Stimulated activated CD4-positive, alpha-beta T cell treated with anti-CD3 and anti-CD28 coated beads, Interleukin-4, amount 100 ng/mL, for 1 hour (primary cell): ENCODE measurements at places on chromosomes 5 and 9.

DNA sequence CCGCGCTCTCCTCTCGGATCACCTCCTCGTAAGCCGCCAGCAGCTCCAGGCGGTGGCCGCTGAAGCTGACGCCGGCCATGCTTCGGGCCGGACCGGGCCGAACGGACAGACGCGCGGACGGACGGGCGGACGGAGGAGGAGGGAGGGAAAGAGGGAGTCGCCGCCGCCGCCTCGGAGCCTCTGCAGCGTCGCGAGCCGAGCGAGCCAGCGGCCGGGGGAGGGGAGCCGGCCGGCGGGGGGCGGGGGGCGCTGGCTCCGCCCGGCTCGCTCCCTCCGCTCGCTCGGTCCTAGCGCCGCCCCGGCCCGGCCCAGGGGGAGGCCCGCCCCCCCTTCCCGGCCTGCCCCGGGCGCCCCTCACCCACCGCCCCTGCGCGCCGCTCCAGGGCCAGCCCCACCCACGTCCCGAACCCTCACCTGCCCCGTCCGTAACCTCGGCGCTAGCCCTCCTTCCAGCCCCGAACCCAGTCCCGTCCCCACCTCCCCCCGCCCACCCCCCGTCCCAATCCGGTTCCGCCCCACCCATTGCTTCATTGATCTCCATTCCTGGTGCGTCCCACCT, at the start of gene DBN1:
DBN1 (minus strand) TSS at position 192 of the 559 bp plus-strand sequence; CDS start at position 79, 113 bp downstream.
- peak; percentile 30 for DNase-seq

- DNase-seq, result no peak
These were observed 89.8 kb downstream of the PIK3R1 start for GRCh38 chr5:68305223-68305870.

DNA sequence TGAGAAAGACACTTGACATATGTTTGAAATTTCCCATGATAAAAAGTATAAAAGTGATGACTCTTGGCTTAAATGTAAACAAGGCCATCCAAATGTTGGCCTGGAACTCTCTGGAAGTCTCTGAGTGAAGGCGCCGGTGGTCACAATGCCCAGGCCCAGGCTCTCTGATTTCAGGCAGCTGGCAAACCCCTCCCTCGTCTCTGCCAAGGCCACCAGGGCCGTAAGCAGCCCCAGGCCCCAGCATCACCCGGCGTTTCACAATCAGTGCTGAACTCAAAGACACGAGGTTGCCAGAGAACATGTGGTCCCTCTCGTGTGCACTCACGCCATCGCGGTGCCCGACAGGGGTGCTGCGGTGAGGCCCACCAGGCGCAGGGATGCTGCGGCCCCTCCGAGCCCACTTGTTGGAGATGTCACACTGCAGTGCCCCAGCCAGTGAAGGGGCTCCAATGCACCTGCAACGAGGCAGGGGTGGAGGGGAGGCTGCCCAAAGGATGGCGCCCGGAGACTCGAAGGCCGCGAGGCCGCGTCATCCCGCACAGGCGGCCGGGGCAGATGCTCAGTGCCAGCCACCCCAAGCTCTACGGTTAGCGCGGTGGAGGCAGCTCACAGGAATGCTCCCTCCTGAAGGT, 15.0 kb downstream of the LPCAT1 start:
- peak; percentile 1 for DNase-seq

DNA sequence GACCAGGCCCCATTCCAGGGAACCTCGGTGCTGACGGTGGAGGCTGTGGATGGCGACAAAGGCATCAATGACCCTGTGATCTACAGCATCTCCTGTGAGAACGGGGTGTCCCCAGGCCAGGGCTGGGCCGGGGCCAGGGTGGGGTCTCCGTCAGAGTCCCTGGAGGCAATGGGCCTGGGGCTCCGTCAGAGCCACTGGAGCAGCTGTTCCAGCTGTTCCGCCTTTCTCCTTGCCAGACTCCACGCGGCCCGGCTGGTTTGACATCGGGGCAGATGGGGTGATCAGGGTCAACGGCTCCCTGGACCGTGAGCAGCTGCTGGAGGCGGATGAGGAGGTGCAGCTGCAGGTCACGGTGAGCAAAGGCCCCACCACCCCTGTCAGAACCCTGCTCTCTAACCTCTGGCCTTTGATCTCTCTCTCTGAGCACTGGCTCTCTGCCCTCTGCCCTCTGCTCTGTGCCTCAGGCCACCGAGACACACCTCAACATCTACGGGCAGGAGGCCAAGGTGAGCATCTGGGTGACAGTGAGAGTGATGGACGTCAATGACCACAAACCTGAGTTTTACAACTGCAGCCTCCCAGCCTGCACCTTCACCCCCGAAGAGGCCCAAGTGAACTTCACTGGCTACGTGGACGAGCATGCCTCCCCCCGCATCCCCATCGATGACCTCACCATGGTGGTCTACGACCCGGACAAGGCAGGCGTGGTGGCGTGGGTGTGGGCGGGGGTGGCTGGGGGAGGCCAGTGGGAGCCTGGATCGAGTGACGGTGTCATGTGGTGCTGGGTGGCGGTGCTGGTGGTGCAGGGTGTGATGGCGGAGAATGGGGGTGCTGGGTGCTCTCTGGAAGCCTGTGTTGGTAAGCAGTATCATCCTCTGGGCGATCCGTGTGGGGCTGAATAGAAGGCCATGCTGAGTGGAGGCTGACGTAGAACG, 26.6 kb downstream of the CDHR2 start:
- no peak for DNase-seq

DNA sequence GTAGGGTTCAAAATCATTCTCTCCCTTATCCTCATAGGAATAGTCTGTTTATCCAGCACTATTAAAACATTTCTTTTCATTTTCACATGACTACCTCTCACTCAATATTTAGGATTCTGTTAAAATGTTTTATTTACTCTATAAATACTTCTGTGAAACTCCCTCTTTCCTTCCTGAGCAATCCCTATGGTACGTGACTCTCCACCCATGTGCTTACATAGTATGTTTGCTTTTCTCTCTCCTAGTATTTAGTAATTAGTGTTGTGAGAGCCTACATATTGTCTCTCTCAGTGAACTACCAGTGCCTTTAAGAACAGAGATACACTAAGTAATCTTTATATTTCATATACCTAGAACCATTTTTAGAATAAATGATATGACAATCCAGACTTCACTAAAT, 46.0 kb downstream of the PTPRD start:
- no peak for DNase-seq

- no peak for DNase-seq
These were observed 310.5 kb upstream of the KIF2A start for GRCh38 chr5:61995486-61995885.
